ENCODE measurements at places on chromosomes 12 and 14.

DNA sequence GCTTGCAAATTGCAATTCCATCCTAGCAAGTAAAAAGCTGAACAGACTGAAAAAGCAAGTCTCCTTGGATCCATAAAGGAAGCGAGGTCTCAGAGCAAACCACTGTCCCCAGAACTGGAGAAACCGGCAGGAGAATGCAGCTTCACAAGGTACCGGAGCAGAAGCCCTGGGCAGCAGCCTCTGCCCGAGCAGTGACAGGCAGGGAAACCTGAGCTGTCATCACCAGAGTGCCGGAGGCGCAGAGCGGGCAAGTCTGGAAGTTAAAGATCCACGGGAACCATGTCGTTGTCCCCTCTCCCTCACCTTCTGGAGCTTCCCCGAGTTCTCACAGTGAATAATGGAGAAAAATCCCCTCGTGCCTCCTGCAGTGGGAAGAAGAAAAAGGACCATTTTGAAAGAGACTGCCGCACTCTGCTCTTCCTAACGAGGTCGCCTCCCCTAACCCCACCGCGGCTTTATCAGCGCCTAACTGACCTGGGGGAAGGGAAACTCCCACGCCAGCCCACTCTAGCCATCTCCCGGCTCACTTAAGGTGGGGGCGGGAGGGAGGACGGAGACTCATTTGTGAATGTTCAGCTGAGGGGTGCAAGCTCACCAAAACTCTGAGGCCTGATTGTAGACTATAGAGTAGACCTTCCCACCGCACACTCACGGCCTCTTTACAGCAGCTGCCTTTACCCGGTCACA is 27.8 kb downstream of the FBXL14 start:
- DNase-seq, result no peak

DNA sequence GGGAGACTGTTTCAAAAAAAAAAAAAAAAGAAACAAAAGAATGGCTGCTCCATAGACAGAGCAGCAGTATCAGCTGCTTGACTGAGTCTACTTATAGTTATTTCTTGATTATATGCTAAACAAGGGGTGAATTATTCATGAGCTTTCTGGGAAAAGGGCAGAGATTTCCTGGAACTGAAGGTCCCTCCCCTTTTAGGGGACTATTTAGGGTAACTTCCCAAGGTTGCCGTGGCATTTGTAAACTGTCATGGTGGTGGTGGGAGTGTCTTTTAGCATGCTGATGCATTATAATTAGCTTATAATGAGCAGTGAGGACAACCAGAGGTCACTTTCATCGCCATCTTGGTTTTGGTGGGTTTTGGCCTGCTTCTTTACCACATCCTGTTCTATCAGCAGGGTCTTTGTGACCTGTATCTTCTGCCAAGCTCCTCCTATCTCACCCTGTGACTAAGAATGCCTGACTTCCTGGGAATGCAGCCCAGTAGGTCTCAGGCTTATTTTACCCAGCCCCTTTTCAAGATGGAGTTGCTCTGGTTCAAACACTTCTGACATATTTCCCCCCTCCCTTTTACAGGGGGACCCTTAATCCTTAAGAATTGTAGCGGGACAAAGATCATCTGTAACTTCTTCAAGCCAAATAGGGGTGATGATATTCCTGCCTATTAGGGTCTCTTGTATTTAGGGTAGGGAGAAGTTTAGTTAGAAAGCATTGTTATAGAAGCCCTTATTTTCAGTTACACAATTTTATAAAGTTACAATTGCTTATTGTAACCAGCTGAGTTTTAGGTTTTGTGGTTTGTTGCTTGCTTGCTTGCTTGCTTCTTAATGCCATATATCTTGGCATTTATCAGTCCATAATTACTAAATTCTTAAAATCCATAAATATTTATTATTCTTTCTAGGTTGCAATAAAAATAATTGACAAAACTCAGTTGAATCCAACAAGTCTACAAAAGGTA is 42.5 kb downstream of the MARK3 start:
- no peak for DNase-seq

DNA sequence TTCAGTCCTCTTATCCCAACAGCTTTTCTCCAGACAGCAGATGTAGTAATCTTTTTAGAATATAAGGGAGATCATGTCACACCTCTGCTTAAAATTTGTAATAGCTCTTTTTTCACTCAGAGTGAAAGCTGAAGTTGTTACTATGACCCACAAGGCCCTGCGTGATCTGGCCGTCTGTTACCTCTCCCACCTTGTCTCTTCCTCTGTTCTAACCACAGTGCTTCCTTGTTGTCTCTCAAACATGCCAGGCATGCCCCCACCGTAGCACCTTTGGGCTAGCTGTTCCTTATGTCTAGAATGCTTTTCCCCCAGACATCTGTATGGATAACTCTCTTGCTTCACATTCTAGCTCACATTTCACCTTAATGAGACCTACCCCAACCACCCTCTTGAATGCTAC is 6.5 kb downstream of the NECAP1 start:
- no peak for DNase-seq

DNA sequence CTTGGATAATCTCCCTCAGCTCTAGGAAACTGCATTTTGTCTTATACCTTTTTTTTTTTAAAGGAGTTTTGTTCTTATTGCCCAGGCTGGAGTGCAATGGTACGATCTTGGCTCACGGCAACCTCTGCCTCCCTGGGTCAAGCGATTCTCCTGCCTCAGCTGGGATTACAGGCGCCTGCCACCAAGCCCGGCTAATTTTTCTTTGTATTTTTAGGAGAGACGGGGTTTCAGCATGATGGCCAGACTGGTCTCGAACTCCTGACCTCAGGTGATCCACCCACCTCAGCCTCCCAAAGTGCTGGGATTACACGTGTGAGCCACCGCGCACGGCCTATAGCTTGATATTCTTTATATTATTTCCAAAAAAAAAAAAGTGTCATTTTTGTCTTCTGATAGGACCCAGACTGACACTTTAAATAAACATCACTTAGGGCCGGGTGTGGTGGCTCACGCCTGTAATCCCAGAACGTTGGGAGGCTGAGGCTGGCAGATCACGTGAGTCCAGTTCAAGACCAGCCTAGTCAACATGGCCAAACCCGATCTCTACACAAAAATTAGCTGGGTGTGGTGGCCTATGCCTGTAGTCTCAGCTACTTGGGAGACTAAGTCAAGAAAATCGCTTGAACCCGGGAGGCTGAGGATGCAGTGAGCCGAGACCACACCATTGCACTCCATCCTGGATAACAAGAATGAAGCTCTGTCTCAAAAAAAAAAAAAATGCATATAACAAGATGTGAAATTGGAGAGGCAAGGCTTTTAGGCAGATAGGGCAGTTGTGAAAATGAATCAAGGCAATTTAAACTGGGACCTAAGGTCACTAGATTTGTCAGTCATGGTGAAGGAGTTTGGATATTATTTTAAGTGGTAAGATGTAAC is 18.4 kb downstream of the SLC2A3 start:
- no peak for DNase-seq

GRCh38 chr12:106412563-106412962 is 55.0 kb downstream of the POLR3B start:
- no peak for DNase-seq

GRCh38 chr14:74501135-74501614 is 7.6 kb downstream of the ISCA2 start:
- no peak for DNase-seq

DNA sequence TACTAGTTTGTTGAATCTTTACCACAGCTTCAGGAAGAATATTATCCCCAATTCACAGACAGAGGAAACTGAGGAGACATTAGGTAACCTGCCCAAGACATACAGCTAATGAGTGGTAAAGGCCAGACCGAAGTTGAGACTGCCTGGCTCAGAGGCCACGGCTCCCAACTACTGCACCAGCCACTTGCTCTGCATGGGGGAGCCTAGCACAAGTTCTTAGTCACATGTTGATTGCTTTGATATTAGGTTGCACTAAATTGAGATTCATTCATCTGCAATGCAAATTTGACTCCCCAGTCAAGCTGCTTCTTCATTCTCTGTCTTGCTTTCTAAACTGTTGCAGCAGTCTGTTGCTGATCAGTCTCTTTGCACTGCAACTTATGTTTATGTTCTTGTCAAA is 25.9 kb upstream of the POLR3B start:
- no peak for DNase-seq

- no peak for DNase-seq
Observed at GRCh38 chr12:25854991-25855390, 103.5 kb upstream of the RASSF8 start.

GRCh38 chr12:132155771-132156572 is 11.7 kb downstream of the NOC4L start:
- DNase-seq, result no peak

GRCh38 chr12:110848314-110848923 is 1.6 kb downstream of the CCDC63 start:
- no peak for DNase-seq

GRCh38 chr12:123097561-123098084 is 53.3 kb downstream of the PITPNM2 start:
- DNase-seq, result no peak

- no peak for DNase-seq
Observed at GRCh38 chr12:95484524-95484923, 10.6 kb downstream of the METAP2 start.

DNA sequence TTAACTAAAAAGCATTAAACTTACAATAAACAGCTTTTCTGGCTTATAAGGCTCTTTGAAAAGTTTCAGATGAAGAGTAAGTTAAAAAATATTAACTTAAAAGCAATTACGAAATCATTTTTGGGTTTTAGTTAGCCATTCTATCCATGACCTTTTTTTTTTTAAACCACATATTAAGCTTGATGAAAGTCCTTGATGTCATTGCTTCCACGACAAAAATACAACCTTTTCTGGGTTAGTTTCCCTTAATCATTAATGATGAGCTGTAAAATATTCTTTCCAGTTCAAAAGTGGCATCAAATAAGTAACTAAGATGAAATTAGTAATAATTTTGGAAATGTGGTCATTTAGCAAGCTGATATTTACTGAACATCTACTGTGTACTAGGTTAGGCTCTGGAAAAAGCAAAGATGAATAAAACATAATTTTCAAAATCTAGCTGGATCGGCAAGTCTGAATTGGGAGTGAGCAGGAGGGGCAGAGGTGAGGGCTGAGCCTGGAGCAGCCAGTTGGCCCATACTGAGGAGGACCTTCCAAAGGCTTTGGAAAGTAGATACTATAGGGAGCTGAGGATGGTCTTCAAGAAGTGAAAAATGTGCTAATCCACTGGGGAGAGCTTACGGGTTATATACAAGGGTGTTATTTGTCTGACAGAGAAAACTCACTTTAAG is 345.2 kb downstream of the ZFP36L1 start:
- no peak for DNase-seq

- DNase-seq, result no peak
Observed at GRCh38 chr14:45287610-45288009, 34.6 kb upstream of the MIS18BP1 start.

DNA sequence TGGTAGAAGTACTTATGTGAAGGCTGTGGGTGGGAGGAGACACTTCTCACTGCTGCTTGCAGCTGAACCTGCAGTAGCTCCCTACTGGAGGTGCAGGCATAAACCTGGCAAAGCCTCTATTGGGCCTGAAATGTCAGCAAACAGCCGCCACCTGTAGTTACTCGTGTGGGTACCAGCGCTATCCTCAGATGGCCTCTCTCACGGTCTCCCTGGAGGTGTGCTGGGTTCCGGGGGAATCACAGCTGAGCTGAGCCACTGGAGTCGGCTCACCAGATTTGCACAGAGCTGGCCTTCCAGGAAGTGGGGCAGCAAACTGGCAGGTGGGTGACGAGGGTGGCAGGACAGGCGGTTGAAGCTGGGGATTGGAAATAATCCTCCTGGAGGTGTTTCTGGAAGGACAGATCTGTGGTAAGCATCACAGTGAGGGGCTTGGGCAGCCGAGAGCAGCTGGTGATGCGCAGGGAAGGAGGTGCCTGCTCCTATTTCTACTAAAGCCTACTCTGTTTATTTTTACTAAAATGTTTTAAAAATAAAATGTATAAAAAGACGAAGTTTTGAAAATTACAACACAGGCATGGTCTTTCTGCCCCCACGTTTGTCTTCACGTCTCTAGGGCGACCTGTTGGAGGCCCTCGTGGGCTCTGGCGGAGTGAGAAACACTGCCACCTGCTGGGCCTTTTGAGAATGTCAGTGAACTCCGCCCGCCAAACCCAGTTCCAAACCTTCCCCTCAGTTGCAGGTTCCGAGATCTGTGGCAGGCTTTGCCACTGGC is 67.8 kb upstream of the PLEKHG3 start:
- DNase-seq, result peak; percentile 59

GRCh38 chr12:62760779-62761178 is 174.2 kb downstream of the PPM1H start:
- DNase-seq, result no peak

DNA sequence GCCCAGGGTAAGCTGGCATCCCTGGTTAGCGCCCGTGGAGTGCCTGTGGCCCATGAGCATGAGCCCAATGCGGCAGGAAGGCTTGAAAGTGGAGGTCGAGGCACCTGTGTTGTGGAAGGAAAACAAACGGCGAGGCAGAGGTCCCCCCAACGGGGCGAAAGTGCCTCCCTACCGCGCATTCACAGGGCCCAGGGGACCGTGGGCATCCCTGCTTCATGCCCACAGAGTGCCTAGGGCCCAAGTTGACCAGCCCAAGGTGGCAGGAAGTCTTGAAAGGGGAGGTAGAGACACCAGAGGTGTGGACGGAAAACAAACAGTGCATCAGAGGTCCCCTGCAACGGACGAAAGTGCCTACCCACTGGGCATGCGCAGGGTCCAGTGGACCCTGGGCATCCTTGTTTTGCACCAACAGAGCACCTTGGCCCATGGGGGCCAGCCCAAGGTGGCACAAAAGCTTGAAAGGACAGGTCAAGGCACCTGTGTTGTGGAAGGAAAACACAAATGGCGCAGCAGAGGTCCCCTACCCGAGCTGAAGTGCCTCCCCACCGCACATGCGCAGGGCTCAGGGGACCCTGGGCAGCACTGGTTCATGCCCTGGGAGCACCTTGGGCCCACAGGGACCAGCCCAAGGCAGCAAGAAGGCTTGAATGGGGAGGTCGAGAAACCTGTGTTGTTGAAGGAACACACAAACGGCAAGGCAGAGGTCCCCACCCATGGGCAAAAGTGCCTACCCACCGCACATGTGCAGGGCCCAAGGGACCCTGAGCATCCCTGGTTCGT is 377.5 kb downstream of the ALG10 start:
- DNase-seq, result no peak

DNA sequence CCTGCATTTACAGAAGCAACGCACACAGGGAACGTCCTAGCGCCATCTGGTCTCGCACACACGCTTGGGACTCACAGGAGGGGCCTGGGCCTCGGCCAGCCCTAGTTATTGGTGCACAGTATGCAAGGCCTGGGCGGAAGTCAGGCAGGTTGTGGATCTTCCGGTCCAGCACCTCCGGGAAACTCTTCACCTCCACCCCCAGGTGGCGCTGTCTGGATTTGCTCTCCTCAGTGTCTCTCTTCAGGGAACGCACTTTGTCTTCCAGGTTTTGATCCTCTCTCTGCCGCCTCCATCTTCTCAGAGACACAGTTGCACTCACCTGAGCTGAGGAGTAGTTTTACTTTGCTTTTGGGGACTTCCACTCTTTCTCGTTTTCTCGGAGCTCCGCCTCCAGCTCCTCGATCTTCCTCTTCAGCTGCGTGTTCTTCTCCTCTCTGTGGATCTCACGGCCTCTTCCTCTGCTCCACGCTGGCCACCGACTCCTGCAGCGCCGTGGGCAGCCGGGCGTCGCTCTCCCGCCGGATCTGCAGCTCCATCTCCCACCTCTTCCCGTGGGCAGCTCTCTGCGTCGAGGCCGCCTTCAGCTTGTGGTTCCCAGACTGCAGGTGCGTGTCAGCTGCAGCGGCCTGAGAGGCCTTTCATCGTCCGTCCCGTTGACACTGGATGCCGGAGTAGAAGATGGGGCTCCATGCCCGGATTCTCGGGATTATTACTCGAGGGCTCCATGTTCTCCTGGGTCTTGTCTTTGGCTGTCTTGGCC is 933.8 kb downstream of the TMEM121 start:
- peak; percentile 69 for DNase-seq

Data from activated T-cell treated with anti-CD3 and anti-CD28 coated beads for 1 hour (primary cell).